ENCODE measurements at places on chromosomes 7 and 10.

DNA sequence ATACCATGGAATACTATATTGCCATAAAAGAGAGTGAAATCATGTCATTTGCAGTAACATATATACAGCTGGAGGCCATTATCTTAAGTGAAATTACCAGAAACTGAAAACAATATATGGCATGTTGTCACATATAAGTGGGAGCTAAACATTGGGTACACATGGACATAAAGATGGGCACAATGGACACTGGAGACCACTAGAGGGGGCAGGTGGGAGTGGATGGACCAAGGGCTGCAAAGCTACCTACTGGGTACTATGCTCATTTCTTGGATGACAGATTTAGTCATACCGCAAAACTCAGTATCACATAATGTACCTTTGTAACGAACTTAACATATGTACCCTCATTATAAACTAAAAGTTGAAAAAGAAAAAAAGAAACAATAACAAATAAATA, 1167.6 kb downstream of the NXPH1 start:
- DNase-seq = peak; percentile 4

- no peak for DNase-seq
These were observed 54.9 kb downstream of the SEM1 start for GRCh38 chr7:96654630-96655188.

DNA sequence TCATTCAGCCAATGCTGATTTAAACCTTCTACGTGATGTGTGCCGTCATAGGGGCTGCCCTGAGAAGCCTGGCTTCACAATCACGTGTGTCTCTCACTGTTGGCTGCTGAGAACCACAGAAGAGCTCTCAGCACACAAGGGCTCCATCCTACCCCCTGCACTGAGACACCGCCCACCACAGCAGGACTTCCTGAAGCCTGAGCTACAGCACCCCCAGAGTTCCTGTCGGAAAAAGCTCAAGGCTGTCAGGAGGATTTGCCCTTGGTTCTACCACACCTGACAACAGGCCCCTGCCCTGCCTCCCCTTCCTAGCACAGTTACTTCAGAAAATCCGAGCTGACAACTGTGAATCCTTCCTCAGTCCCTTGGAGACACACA, 191.9 kb downstream of the MAD1L1 start:
- DNase-seq = no peak

GRCh38 chr7:121595758-121596696, 199.9 kb upstream of the FAM3C start:
- DNase-seq = no peak

DNA sequence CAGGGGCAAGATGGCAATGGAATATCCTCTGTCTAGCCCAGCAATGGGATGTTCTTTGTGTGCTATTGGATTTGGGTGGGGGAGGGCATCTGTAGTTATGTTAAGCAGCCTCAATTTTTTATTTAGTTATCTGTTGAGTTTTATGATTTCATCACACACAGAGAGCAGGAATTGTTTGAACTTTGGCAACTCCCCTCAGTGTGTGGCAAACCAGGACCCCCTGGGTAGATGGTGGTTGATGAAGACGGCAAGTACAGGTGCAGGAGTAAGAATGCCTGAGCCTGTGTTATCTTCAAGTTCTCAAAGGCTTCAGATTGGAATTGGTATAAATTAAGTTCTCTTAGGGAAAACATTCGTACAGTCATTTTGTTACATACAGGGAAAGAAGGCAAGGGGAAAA, 142.4 kb upstream of the SAMD8 start:
- no peak for DNase-seq

- no peak for DNase-seq
These were observed 8.6 kb downstream of the POLD2 start for GRCh38 chr7:44114586-44115310.

DNA sequence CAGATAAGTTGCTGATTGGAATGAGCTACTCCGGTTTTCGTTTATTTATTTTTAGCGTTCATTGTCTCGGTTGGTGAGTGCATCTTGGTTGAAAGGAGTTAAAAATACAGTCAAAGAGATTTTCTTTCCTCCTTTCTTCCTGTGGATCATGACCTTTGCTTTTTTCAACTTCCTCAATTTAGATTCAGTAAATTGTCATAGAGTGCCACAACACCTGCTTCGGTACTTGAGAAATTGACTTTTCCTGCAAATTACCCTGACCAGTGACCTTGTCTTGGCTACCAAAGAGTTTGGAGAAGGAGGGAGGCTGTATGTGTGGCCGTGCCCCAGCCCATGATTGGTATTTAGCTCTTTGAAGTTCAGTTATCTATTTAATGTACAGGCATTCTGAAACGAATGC, 128.7 kb downstream of the FAM204A start:
- DNase-seq = peak; percentile 31

GRCh38 chr10:132809232-132810140, 23.5 kb upstream of the NKX6-2 start:
- no peak for DNase-seq

DNA sequence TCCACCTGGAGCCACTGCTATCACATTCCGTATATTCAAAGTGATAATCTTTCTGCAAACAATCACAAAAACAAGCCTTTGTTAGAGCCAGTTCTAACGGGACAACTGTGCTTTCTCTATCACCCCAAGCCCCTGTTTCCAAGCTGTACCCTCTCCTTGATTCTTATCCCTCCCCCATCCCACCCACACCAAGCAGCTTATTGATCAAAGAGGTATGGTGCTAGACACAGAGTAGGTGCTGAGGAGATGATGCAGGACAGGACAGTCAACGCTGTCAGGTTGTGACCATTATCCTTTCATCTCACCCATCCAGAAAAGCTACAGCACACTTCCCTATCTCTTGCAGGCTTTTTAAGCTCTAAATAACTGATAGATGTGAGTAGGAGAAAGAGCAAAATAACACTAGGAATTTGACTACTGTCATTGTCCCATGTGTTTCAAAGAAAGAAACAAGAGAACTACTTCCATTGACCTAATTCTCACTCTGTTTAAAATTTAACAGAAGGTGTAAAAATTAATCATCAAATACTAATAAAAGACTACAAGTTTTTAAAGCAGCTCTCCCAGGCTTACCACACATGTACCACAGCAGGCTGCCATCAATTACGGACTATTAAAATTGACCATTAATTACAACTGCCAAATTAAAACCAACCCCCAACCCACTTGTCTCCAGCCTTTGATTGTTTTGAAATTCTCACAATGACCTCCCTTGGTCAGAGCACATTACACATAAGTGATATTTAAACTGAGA, 94.3 kb downstream of the ELAPOR2 start:
- DNase-seq = no peak

DNA sequence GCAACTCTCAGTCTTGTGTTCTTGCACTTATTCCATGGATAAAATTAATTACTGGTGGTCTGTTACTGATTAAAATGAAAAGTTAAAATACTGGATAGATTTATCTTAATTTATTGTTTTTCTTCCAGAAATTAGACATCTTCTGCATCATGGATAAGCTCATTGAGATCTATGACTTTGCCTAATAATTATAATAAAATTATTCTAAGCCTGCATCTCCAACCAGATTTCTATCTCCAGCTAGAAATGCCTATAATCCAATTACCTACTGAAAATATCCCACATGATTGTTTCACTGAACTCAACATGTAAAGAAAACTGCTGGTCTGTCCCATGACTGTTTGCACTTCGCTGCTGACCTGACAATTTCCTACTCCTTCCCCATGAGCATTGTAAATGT, 88.3 kb upstream of the ACBD5 start:
- no peak for DNase-seq
